ENCODE measurements at places on chromosomes 6 and 20. TPM values are rescaled to one million over a fixed set of nuclear protein-coding genes. Genes with fewer than 3 reads are reported as not detected.

DNA sequence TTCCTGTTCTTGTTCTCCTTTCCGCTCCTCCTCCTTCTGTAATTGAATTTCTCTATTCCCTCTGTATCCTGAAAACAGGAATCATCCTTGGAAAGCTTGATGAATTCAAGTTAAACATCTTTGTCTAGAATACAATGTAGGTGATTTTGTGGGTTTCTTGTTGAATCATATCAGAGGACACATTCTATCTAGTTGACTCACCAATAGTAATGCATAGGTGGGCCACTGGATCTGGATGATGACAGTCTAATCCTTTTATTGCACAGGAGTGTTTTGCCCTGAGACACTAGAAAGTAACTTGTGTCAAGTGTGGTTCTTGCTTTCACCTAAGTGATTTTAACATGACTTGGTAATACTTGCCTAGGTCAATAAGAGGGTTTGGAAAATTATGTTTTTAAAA is 164.3 kb downstream of the RFPL4B start:
- H3K27ac ChIP-seq = no peak overlapping the region
- no peaks in the 10 kb centered on the region for H3K4me1 ChIP-seq
- no peaks in the 10 kb centered on the region for H3K27me3 ChIP-seq
- H3K4me3 ChIP-seq = no peak overlapping the region

The DACT2 gene
- polyA plus RNA-seq = 0.77 TPM

DNA sequence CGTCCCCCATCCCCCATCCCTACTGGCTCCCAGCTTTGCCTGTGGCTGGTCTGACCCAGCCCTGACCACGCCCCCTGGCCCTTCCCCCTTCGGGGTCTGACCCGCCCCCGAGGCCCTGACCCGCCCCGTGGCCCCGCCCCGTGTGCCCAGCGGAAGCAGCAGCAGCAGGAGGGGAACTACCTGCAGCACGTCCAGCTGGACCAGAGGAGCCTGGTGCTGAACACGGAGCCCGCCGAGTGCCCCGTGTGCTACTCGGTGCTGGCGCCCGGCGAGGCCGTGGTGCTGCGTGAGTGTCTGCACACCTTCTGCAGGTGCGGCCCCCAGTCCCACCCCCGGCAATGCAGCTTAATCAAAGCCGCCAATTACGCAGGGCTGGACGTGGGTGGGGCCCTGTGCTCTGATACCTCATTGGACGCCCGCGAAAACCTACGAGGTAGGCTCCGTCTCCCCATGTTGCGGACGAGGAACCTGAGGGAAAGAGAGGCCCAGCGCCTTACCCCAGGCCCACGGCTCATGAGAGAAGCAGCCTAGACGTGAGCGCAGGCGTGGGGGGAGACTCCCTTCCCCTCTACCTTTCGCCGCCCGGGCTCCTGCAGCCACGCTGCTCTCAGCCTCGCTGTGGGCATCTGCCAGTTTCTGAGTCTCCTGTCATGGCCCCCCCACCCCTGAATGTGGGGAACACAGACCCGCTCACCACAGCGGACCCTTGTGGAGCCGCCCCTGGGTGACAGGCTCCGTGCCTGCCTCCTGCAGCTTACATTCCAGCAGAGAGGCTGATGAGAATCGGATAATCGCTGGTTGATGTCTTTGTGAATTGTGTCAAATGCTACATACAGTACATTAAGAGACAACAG is 12.8 kb downstream of the RBCK1 start:
- H3K36me3 ChIP-seq = peaks cover 11% of the 10 kb centered on the region
- H3K27ac ChIP-seq = no peak overlapping the region
- H3K27me3 ChIP-seq = no peaks in the 10 kb centered on the region
- no peak overlapping the region for H3K4me3 ChIP-seq

The MED23 gene
- polyA plus RNA-seq = 22.6 TPM

The SYCP2 gene
- polyA plus RNA-seq = 0.07 TPM

All from cardiac muscle cell (in vitro differentiated cells and primary cell).